Vagina (tissue), 2 donors: ENCODE measurements at places on chromosomes 2 and 18.

GRCh38 chr2:45709137-45709536, 57.7 kb downstream of the PRKCE start:
- DNase-seq, result no peak

GRCh38 chr2:152243761-152244640, 68.4 kb upstream of the STAM2 start:
- DNase-seq, result no peak

GRCh38 chr2:176234156-176234555, 35.1 kb upstream of the MTX2 start:
- no peak for DNase-seq

DNA sequence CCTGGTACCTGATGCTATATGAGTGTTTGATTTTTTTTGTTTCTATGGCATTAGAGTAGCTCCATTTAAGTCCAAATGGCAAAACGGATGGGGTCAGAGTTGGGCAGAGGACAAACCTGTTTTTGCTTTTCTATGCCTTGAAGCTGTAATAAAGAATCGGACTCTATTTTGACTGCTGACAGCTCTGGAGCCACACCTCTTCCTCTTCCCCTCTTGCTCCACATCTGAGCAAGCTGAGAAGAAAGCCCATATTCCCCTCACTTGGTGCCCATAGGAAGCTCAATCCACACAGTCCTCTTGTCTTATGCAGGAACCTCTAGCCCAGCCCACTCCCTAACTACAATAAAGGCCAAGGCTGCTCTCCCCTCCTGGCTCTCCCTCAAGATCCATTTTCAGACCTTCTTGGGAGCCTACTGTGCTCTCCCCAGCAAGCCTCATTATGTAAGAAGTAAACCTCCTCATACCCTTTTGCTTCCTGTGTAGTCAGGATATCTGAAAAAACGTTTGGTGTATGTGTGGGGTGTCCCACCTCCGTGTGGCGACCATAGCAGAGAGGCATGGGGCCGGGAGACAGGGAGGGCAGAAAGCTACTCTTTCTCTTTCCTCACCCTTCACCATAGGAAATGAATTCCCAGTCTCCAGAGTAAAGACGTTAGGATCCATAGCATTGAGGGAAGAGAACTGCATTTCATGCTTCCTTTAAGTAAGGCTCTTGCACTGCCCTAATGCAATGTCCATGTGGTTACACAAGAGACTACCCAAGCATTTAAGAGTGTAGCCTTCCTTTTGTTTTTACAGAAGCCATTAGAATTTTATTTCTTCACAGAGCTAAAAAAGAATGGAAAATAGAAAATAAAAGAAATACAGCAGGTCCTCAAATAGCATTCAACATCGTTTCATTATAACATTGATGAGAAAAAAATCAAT, 41.9 kb upstream of the RAPGEF4 start:
- no peak for DNase-seq

DNA sequence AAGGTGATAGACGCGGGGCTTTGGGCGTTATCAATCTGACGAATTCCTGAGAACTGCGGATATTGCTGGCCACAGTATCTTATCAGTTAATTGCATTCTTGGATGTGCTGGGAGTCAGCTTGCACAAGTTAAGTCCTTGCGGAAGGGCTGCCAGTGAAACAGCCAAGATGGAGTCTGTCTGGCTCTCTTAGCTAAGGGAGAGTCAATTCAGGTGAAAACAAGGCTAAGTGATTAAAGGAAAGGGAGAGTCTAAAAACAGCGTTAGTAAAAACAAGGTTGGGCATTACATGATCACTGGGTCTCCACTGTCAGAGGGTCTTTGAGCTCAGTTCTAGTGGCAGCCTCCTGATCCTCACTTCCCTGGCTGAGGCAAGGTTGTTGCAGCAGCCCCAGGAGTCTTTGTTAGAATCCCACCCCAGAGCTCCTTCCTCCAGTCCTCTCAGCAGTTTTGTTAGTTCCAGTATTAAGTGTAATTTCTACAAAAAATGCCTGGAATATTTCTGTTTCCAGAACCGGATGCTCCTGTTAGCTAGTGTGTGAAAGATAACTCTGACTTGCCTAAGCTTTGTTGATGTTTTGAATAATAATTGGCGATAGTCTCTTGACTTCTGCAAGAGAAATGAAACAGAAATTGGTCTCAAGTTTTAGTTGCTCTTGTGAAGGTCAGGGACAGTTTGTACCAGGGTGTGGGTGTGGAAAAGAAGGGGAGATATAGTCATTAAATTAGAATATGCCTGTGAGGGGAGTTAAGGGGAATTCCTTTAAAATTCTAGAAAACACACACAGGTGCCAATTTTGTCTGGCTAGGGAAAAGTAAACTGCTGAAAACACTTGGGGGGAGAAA, 10.6 kb downstream of the CFLAR start:
- DNase-seq, result no peak

- DNase-seq, result no peak
Measured at GRCh38 chr2:156703642-156704041, 267.5 kb downstream of the GPD2 start.

GRCh38 chr18:26812462-26812861, 53.0 kb downstream of the AQP4 start:
- no peak for DNase-seq

GRCh38 chr2:45477546-45477945, 133.5 kb downstream of the SRBD1 start:
- DNase-seq, result no peak
